ENCODE measurements at places on chromosomes 5 and 9.

DNA sequence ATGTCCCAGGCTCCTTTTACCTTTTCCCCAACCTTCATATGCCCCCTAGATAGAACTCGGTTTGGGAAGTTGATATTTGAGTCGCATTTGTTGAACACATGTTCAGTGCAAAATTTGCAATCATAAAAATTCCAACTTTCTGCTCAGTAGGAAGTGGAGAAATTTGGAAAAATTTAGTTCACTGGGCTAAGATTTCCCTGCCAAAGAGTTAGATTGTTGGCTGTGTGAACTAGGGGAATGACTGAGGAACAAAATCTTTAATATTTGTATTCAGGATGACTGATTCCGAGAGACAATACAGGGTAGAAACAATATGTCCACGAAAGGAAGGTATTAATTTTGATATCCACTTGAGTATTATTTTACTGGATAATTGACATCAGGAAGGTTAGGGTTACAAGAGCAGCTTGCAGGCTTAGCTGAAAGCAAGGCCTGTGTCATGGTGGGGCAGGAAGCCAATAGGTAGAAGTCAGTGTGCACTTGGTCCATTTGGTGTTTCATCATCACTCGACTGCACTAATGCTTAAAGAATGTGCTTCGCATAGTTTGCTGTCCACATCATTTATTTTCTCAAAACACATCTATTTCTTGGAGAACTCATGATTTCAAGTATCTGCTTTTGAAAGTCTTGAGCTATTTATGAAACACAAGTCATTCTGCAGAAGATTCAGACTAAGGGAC, 59.4 kb upstream of the GNA14 start:
- no peak for DNase-seq

- DNase-seq: no peak
Measured at GRCh38 chr5:10894445-10895054, 133.5 kb upstream of the DAP start.

DNA sequence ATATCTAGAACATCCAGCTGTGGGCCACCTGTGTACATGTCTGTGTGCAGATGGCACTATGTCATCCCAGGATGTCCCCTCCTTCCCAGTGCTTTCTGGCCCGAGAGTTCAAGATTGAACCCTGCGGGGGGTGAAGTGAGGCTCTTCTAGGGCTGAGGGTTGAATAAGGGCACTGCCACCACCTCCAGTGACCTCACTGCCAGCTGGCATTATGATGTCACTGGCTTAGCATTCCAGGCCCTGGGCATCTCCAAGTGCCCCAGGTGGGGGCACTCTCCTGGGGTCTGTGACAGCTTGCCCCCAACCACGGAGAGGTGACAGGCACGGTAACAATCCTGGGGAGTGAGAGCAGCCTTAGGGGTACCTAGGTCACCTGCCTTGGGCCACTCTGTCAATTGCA, 27.1 kb downstream of the CXXC5 start:
- no peak for DNase-seq

- no peak for DNase-seq
Measured at GRCh38 chr9:113919382-113919781, 43.3 kb downstream of the ZNF618 start.

- DNase-seq: no peak
Measured at GRCh38 chr5:149771216-149771980, 41.3 kb downstream of the PPARGC1B start.

- no peak for DNase-seq
Measured at GRCh38 chr5:149392718-149393117, 13.6 kb upstream of the IL17B start.

DNA sequence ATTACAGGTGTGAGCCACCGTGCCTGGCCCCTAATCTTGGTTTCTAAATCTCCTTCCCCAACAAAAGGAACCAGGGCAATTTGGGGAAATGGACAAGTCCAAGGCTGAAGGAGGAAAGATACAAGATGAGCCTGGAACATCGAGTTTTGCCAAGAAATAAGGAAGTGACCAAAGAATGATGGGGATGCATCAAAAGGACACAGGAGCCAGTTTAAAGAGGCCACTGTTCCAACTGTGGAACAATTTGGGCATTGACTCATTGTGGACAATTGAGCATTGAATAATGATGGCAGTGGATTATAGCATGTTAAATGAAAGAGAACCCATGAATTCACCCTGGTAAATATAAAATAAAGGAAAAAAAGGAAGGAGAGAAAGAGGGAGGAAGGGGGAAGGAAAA, 47.5 kb downstream of the DUSP1 start:
- DNase-seq: no peak

DNA sequence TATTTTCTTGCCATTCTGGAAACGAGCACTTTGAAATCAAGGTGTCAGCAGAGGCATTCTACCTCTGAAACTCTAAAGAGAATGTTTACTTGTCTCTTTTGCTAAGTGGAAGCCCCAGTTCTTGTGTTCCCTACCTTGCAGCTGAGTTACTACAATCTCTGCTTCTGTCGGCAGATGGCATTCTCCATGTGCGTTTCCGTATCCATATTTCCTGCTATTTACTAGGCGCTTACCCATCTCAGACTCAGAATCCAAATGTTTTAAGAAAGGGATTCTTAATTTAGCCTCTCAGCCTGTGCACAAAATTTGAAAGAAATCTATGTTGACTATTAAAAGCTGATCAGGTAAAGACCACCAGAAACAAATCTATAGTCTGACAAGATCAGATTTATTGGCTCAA, 221.3 kb upstream of the FTMT start:
- no peak for DNase-seq

GRCh38 chr5:41519801-41520200, 9.4 kb upstream of the PLCXD3 start:
- no peak for DNase-seq

DNA sequence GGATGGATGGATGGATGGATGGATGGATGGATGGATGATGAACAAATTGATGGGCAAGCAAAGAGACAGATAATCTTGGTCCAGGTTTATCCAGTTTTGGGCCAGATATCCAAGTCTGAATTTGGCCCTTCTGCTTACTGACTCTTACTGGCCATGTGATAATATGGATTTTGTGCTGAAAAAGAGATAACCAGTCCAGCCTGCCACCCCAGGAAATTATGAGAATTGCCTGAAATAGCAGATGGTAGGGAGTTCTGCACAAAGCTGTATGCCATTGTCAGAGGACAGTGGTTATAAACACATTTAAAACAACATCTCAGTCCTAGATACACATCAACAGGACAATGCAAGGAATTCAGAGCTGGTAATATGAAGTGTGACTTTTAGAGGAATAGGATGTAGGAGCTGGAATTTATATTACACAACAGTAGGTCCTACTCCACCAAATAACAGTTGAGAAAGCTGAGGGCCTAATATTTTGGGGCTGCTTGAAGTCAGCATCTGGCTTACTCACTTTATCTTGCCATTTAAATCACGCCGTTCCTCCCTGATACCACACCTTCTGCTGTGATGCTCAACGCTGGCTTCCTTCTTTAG, 9.0 kb upstream of the FAT2 start:
- no peak for DNase-seq

GRCh38 chr5:1899201-1899600, 16.5 kb upstream of the IRX4 start:
- DNase-seq: no peak

- DNase-seq: no peak
Measured at GRCh38 chr5:82106207-82106606, 134.4 kb downstream of the ATG10 start.

- no peak for DNase-seq
Measured at GRCh38 chr5:86885489-86886230, 267.9 kb downstream of the COX7C start.

GRCh38 chr5:8057769-8058168, 188.8 kb downstream of the MTRR start:
- DNase-seq: no peak

DNA sequence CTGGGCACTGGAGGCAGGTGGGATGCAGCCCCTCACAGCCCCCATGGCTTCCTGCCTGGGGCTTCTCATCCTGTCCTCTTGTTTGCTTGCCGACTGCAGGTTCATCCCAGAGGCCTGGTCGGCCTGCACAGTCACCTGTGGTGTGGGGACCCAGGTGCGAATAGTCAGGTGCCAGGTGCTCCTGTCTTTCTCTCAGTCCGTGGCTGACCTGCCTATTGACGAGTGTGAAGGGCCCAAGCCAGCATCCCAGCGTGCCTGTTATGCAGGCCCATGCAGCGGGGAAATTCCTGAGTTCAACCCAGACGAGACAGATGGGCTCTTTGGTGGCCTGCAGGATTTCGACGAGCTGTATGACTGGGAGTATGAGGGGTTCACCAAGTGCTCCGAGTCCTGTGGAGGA, 232.7 kb downstream of the ADAMTSL1 start:
- DNase-seq: no peak

- DNase-seq: no peak
Measured at GRCh38 chr9:13555989-13556500, 276.6 kb upstream of the MPDZ start.

DNA sequence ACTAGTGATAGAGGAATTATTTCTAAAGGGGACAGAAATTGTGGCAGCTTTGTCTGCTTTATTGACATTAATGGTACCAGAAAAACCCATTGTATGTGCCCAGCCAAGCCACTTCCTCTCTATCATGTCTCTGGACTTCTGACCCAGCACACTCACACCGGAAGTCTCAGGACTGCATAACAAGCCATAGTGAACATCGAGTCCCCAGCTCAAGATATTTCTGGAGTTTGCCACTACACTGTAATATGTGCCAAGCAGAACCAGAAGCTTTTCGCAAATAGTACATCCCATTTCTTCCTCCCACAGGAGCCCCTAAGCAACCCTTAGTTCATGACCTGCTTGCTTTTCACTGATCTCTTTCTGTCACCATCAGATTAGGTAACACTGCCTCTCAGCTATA, 187.4 kb upstream of the GHR start:
- DNase-seq: no peak

- no peak for DNase-seq
Measured at GRCh38 chr5:34499001-34499734, 157.0 kb upstream of the RAI14 start.

DNA sequence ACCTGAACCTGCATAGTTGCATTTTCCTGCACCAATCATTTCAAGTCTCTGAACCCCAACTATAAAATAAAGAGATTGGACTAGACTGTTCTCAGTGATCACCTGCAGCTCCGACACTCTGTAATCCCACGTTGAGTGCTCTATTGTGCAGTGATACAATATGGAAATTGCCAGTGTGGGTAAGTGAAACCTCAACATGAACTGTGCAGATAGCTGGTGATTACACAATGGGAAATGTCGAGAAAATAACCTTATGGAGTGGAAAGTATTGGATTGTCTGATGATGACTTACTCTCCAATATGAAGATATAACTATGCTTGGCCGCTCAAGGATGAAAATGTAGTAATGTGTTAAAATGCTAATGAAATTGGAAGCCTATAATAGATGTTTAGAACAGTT, 293.1 kb upstream of the BRINP1 start:
- no peak for DNase-seq

DNA sequence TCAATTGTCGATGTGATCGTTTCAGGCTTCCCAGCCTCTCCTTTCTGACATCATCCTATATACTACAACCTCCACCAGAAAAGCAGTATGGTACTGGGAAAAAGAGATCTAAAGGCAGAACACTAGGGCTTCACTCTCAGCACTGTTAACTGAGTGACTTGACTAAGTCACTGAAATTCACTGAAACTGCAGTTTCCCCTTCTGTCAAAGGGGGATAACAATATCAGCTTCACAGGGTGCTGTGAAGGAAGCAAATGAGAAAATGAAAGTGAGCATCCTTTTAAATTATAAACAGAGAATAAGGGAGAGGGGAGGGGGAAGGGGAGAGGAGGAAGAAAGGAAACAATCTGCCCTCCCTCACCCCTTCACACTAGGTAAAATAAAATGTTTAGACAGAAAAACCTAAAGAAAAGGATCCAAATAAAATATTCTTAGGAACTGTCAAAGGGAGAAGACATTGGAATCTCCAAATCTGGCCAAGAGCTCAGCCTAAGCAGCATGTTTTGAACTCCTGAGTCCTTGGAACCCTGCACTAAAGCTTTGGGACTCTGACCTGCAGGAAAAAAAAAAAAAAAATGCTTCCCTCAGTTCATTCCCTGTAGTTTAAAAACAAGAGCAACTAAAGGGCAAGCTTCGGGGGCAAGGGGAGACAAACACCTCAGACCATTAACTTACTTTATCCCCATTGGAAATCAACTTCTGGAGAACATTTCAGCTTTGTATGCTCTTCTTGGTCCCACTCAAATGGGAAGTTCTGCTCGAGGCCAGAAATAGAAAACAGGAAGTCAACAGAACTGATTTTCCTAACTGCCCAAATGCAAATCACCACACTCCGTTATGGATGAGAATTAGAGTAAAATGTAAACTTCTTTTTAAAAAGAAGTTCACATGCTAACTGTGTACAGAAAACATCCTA, 178.3 kb downstream of the DEPDC1B start:
- no peak for DNase-seq

DNA sequence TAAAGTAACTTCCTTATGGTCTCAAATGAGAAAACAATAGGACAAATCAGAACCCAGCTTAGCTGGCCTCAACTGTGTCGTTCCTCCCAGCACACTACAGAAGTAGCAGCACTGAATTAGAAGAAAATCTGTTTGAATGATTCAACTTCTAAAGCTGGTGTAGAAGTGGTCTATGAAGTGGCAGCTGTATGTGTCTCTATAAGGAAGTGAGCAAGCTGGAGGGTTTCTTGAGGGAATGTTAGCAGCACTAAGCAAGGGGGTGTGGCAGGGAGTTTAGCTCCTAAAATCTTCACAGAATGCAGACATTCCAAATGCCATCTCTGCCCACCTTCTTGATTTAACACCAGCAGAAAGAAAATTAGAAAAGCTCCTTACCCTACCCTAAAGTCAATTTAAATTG, 4.1 kb downstream of the KLF9 start:
- no peak for DNase-seq

DNA sequence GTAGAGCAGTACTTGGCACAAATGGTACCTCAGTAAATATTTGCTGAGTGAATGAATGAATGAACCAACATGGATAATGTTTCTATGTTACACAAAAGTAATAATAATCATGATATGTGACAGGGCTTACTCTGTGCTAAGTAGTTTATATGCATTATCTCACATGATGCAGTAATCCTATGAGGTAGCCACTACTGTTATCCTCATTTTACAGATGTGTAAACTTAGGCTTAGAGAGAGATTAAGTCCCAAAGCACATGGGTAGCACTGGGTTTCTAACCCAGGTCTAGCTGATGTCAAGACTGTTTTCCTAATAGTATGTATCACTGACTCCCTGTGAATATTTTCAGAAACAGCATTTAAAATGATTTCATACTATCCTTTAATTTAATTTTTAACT, 44.1 kb upstream of the VDAC1 start:
- DNase-seq: no peak

DNA sequence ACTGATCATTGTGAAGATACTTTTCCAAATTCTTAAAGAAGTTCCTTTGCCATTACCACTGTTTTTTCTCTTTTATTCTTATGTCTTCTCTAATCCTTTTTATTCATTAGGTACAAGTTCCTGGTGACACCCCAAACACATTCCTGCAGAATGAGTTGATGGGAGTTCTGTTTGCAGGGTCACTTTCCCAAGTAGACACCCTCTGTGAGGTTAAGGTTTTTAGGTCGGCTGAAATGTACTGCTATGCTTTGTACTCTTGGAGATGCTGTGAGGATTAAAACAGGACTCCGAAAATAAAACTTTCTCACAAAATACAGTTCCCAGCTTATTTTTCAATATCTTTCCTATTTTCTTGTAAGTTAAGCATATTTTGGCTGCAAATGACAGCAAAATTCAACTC, 143.3 kb upstream of the TLE4 start:
- no peak for DNase-seq

All from progenitor cell of endocrine pancreas (in vitro differentiated cells).